ENCODE measurements at places on chromosomes 4 and X.

GRCh38 chrX:155819966-155820491, 61.1 kb upstream of the VAMP7 start:
- no peak for DNase-seq

DNA sequence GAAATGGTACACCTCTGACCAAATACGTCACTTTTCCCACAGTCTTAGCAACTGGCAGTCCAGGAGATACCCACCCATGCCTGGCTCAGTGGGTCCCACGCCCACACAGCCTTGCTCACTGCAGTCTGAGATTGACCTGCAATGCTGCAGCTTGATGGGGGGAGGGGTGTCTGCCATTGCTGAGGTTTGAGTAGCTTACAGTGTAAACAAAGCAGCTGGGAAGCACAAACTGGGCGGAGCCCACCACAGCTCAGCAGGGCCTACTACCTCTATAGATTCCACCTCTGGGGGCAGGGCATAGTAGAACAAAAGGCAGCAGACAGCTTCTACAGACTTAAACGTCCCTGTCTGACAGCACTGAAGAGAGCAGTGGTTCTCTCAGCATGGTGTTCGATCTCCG, 52.7 kb downstream of the AMER1 start:
- DNase-seq, result no peak

GRCh38 chr4:137749466-137749865, 217.2 kb upstream of the PCDH18 start:
- DNase-seq, result no peak

DNA sequence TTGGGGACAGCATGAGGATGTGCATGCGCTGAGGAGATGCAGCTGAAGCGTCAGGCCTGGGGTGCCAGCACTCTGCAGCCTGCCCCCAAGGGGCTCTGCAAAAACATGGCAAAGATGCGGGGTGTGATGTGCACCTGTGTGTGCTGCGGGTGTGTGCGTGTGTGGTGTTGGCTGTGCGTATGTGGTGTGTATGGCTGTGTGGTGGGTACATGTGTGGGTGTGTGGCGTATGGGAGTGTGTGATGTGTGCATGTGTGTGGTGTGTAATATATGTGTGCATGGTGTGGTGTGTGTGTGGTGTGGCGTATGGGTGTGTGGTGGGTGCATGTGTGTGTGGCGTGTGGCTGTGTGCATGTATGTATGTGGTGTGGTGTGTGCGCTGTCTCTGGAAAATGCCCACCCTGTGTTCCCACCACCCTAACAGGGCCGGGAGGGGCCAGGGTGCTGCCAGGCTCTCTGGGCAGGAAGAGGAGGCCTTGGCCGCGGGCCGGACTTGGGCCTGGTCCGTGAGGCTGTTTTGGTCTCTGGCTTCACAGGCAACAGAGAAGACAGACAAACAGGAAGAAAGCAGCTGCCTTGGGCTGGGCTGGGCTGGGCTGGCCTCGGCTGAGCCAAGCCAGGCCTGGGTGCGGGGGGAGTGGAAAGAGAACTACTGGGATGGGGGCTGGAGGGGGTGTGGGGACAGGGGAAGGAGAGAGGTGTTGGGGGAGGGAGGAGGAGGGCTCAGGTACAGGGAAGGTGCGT, 1.1 kb upstream of the AVPR2 start:
- no peak for DNase-seq

GRCh38 chr4:137129441-137129840, 402.9 kb downstream of the PCDH18 start:
- DNase-seq, result no peak

DNA sequence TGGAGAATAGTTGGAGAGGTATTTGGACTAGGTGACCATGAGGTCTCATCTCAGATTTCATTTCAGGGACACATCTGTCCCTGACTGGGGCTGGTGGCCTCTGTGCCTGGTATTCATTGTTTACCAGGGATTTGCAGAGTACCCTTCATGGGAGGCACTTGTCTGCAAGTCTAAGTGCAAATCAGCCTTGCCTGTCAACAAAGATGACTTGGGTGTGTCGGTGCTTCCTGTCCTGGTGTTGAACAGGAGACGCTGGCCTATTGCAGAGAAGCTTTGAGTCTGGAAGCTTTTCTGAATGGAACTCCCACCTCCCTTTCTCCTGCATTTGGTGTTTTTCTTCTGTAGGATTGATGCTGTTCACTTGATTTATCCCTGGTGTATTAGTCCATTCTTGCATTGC, 104.1 kb downstream of the TNIP2 start:
- no peak for DNase-seq

- DNase-seq, result no peak
Measured at GRCh38 chr4:171812665-171813525, at the start of gene GALNTL6. TSS of gene GALNTL6 (plus strand) at chr4:171813404.

GRCh38 chrX:34546366-34546765, 110.7 kb downstream of the TMEM47 start:
- DNase-seq, result no peak

Measured in cortex of kidney (tissue), 1 donor.